ENCODE measurements at places on chromosomes 2 and 18.

DNA sequence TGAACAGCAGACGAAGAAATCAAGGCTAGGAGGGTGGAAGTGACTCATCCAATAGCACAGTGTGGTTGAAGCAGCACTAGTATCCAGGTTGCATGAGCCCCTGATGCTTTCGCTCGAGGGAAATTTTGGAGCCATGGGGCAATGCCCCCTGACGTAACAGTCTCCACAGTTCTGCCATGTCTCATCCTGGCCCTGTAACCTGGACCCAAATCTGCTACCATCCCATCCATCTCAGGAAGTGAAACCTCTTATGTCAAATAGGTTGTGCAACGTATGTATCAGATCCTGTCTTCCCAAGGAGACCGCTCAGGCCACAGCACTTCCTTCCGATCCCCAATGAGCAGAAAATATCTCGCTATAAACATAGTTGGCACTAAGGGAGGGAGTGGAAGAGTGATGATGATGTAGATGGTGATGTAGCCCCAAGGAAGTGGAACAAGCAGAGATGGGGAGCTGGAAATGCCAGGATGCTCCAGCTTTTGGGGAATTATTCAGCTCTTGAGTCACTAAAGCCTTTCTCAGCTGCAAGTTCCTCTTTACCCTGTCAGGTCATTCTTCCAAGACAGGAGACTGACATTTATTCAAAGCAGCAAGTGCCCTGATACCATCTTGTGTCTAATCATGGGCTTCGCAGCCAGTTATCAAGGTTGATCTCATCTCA, 3.0 kb upstream of the IL1B start:
- DNase-seq, result peak; percentile 46

DNA sequence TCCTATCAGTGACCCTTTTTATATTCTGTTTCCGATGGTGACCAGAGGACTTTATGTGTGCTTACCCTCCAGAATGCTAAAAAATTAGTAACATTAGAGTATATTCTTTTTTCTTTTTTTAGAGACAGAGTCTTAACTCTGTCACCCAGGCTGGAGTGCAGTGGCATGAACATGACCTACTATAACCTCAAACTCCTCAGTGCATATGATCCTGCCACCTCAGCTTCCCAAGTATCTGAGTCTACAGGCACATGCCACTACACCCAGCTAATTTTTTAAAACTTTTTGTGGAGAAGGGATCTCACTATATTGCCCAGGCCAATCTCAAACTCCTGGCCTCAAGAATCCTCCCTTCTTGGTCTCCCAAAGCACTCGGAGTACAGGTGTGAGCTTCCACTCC, 74.6 kb downstream of the MALT1 start:
- DNase-seq, result no peak

DNA sequence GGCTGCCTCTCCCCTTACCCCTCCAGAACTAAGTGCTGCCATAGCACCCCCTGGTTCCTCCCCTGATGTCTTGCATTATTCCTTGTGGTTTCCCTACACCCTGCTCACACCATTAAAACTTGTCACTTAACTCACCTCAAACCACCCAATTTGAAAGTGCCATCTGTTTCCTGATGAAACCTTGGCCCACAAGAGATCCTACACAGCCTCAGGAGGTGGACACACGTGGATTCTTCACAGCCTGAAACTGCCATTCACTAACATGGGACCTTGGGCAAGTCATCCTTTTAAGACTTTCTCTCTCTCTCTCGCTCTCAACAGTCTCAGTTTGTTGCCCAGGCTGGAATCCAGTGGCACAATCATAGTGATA, 27.5 kb upstream of the FAM124B start:
- DNase-seq, result no peak

GRCh38 chr18:43049021-43049420, 66.5 kb downstream of the RIT2 start:
- no peak for DNase-seq

- DNase-seq, result no peak
Measured at GRCh38 chr2:149320362-149320761, 10.0 kb upstream of the LYPD6 start.

GRCh38 chr2:145038041-145038525, 518.2 kb upstream of the ZEB2 start:
- no peak for DNase-seq

GRCh38 chr2:4518596-4518995, 815.2 kb downstream of the DCDC2C start:
- no peak for DNase-seq

- no peak for DNase-seq
Measured at GRCh38 chr2:54681416-54681815, 42.0 kb upstream of the EML6 start.

DNA sequence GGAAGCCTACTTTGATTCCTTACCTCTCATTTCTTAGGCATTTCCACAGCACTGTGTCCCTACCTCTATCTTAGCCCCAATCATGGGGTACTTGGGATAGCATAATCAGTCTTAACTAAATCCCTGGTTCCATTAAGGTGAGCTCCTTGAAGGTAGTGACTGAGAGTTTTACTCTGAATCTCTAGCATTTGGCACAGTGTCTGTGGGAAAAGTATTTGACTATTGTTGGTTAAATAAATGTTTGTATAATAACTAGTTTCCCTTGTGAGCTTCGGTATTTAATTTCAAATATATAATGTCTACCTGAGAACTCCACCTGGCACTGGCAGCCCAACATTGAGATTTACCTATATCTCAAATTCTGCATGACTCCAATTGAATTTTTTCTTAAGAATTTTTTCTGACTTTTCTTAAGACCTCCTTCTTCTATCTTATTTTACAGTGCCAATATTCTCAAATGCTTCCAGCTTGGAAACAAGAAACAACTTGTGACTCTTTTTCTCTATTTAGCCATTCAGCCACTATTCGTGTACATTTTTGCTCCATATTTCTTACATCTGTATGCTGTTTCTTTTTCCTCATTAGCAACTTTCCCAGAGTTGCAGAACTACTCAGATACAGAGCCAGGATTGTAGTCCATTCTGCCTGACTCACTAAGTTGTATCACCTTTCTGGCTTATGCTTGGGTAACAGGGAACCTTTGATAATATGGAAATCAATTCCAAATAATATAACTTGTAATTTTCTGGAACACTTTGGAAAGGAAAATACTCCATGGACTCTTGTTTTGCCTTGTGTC, 214.0 kb upstream of the NT5C1B start:
- DNase-seq, result no peak

GRCh38 chr2:37052600-37053332, 31.4 kb downstream of the HEATR5B start:
- no peak for DNase-seq

GRCh38 chr2:49715597-49715996, 561.3 kb upstream of the FSHR start:
- no peak for DNase-seq

DNA sequence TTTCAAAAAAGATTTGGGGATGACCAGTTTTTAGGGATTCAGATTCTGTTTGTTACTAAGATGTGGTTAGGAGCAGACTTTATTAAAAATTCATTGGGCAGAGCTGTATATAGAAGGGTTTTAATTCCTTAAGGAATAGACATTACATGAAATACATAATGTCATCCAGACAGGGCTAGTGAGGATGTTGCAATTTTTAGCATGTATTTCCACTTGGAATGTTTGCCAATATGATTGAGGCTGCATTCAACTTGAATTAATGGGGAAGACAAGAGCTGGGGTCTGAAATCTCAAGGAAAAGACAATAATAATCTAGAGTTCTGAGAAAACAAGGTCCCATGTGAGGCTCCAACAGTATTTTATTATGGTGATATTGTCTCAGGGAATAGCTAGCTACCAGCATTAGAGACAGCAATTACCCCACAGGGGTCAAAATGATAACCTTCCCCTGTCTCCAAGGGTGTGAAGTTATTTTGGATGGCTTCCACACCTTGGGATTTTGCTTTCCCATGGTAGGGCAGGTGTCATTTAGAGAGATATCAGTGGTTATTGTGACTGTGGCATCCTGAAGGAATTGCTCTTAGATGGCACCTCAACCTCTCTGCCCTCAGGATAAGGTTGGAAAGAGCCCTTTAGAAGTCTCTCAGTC, 60.2 kb downstream of the VSNL1 start:
- no peak for DNase-seq

GRCh38 chr2:151367571-151367970, 10.2 kb downstream of the TNFAIP6 start:
- no peak for DNase-seq

- DNase-seq, result no peak
Measured at GRCh38 chr18:13175754-13176210, 42.8 kb upstream of the LDLRAD4 start.

GRCh38 chr2:88606371-88607030, 20.8 kb downstream of the EIF2AK3 start:
- DNase-seq, result no peak

- DNase-seq, result no peak
Measured at GRCh38 chr2:240499309-240500301, 58.2 kb downstream of the ANKMY1 start.

DNA sequence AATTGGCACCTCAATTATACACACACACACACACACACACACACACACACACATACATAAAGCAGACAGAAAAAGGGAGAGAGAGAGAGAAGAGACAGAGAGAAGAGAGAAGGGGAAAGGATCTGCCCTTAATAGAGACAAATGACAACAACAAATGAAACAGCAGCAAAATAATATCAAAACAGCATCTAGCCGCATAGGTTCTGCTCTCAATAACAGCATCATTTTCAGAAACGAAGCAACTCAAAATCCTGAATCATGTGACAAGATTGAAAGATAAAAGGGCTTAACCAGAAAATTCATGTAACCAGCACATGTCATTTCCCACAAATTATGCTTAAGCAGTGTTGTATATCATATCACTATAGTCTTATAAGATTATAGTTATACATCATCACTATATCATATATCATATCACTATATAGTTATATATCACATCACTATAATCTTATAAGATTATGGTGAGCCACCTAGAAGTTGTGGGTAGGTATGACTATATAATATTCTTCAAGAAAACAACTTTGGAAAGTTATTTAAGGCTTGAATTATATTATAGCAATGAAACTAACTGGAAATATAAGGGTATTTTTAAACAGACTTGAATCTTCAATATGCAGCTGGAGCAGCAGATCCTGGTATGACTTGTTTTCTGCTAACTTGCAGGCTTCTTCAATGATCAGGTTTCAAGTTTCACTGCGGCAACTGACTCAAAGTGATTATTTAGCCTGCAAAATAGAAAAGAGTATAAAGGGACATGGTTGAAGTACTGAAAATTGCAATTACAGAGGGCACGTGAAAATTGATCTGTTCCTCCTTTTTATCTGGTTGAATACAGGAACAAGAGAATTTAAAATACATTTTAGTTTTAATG, 16.1 kb upstream of the VPS54 start:
- DNase-seq, result peak; percentile 32

GRCh38 chr2:86194751-86195054, 559 bp downstream of the IMMT start:
- no peak for DNase-seq

- no peak for DNase-seq
Measured at GRCh38 chr2:193793914-193794313, 1599.2 kb upstream of the TMEFF2 start.

DNA sequence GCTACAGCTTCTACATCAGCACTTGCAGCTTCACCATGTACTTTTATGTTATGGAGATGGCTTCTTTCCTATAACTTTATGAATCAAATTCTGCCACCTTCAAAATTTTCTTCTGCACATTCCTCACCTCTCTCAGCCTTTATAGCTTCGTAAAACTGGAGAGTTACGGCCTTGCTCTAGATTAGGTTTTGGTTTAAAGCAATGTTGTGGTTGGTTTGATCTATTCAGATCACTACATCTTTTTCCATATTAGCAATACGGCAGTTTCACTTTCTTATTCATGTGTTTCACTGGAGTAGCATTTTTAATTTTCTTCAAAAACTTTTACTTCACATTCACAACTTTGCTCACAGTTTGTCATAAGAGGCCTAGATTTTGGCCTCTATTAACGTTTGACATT, 242.9 kb upstream of the GYPC start:
- DNase-seq, result peak; percentile 5

DNA sequence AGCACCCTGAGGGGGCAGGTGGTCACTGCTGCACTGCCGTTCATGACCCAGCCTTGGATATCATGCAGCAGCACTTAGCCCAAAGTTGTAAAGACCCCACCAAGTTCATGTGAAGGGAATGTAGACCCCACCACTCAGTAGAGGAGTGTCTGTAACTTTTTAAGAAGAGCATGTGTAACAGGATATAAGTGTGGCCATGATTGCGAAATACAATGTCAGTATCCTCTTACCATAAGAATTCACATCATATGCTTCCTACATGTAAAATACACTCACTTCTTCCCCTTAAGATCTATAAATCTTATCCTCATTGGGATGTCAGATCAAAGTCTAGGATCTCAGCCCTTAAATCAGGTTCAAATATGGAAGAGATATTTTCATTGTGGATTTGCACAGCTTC, 276.9 kb downstream of the PTPRM start:
- DNase-seq, result no peak

DNA sequence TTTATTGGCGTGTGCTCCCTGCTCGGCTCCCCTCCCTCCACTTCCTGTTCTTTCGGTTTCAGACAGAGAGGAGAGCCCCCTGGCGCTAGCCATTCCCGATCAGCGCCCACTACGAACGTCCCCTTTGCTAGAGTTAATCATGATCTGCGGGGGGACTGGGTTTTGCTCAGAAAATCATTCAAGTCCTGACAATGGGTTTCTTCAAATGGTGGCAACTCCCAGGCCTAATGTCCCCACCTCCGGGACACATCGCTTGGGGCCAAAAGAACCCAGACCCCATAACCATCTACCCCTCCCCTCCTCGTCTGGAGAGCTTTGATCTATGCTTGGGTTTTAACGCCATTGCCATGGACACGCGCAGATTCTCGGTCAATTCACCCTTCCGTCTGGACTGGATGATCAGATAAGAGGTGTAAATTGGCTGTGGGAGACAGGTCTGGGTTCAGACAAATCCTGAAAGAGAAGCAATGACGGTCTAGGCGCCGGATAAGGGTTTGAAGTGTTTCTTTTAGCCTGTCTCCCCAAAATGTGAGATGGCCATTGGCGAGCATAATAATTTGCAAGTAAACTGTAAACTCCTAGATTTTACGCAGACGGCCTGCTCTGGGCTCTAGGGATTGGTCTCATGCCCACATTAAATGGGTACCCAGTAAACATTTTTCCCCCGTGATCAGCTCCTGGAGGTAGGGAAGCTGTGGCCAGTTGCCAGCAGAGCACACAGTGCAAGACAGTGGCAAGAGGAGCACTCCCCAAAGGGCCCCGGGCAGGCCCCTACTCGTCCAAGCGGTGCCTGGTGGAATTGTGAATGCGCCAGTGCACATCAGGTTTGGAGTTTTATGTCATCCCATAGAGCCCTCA, 4.7 kb downstream of the NRP2 start:
- DNase-seq, result no peak

DNA sequence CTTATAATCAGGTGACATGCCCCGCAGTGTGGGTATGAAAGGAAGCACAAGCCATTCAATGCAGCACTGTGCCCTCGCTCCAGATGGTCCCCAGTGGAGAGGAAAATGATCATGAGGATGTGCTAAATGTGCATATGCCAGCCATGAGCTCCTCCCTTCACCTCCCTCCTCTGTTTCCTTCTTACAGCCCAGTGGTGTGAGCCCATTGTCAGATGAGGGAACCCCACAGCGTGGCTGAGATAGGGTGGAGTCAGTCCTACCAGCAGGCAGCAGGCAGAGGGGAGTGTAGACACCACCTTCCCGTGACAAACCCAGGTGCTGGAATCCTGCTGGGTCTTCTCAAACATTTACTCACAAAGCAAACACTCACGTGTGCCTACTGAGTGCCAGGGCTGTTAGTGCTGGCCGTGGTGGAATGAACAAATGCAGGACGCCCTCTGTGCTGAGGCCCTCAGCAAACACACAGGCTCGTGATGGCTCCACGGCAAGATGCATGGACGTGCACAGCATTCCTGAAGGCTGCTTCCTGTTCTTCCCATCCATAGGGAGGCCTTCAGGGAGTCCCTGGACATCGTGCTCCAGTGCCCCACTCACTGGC, 181.7 kb upstream of the TPO start:
- DNase-seq, result no peak
